T-helper 17 cell (primary cell): ENCODE measurements at places on chromosomes 6 and 20. TPM values are rescaled to one million over a fixed set of nuclear protein-coding genes. Genes with fewer than 3 reads are reported as not detected.

DNA sequence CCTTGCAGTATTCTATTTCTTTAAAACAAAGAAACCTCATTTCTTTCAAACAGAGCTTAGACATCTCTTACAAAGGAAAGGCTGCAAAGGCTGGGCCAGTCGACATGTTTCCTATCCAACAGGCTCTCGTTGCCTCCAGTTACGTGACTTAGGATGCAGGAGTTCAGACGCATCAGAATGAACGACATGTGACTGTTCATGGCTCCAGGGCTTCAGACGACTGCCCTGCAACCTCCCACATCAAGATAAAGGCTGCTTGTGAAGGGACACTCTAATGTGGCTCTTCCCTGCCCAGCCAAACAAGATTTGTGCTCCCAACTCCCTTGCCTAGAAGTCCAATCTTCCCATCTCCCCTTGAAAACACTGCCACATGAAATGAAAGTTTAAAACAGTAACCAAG is 14.3 kb upstream of the NEDD9 start:
- peaks cover 8% of the 10 kb centered on the region for H3K36me3 ChIP-seq
- peaks cover 4% of the 10 kb centered on the region for H3K4me1 ChIP-seq
- no peak overlapping the region for H3K27ac ChIP-seq

GRCh38 chr6:148959008-148959407 is 212.2 kb downstream of the UST start:
- H3K4me3 ChIP-seq, result no peak overlapping the region
- H3K4me1 ChIP-seq, result peaks cover 9% of the 10 kb centered on the region
- peaks cover 3% of the 10 kb centered on the region for H3K36me3 ChIP-seq
- peak overlapping the region; percentile 56 for H3K27ac ChIP-seq
- no peaks in the 10 kb centered on the region for H3K27me3 ChIP-seq

GRCh38 chr20:63580796-63581461 is 6.9 kb upstream of the HELZ2 start:
- no peak overlapping the region for H3K4me3 ChIP-seq
- H3K27ac ChIP-seq, result no peak overlapping the region
- no peaks in the 10 kb centered on the region for H3K36me3 ChIP-seq
- H3K4me1 ChIP-seq, result peaks cover 6% of the 10 kb centered on the region

GRCh38 chr6:70107852-70108629 is 194.8 kb downstream of the COL9A1 start:
- H3K4me3 ChIP-seq, result no peak overlapping the region
- H3K4me1 ChIP-seq, result peaks cover 2% of the 10 kb centered on the region
- DNase-seq, result no peak
- H3K27ac ChIP-seq, result no peak overlapping the region

DNA sequence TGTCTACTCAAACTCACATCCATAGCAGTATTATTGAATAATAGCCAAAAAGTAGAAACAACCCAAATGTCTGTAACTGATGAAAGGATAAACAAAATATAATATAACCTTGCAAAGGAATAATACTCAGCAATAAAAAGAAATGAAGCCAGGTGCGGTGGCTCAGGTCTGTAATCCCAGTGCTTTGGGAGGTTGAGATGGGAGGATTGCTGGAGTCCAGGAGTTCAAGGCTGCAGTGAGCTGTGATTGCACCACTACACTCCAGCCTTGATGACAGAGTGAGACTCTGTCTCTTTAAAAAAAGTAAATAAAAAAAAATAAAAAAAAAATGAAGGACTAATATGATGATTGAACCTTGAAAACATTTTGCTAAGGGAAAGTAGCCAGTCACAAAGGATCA is 22.1 kb upstream of the KIF16B start:
- peaks cover 42% of the 10 kb centered on the region for H3K27me3 ChIP-seq
- no peaks in the 10 kb centered on the region for H3K36me3 ChIP-seq
- no peak for DNase-seq
- H3K4me1 ChIP-seq, result peaks cover 2% of the 10 kb centered on the region
- H3K4me3 ChIP-seq, result no peak overlapping the region

DNA sequence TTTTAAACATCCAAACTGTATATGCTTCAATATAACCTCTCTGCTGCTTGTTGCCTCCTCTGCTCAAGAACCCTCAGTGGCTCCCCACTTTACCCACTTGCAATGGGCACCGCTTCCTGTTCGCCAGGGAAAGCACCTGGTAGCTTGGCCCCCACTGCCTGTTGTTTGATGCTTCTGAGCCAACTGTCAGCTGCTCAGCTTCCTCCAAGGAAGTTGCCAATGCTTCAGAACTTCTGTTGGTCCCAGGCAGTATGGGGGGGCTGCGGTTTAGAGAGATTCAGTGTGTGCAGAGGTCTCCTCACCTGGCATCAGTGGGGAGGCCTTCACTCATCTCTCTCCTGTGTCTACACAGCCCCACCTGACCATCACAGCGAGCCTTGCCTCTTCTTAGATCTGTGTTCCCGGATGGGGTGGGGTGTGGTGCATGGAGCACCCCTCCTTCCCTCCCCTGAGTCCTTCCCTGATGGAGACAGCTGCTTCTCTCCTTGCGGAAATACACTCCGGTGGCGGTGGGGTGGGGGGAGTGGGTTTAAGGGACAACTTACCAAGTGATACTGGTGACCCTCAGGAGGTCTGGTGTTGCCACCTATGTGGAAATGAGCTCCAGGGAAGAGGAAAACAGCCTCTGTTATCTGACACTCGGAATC is 308.1 kb downstream of the CDH26 start:
- H3K27me3 ChIP-seq, result peaks cover 6% of the 10 kb centered on the region
- peaks cover 10% of the 10 kb centered on the region for H3K4me1 ChIP-seq
- H3K4me3 ChIP-seq, result peak overlapping the region; percentile 19
- no peak for DNase-seq
- H3K27ac ChIP-seq, result peak overlapping the region; percentile 47
- no peaks in the 10 kb centered on the region for H3K36me3 ChIP-seq

The FAM162B gene
- total RNA-seq, result not detected

The TBX18 gene
- total RNA-seq, result not detected

The MUCL3 gene
- total RNA-seq, result not detected
